A549 (cell line): ENCODE measurements at places on chromosomes 12 and 14. TPM values are rescaled to one million over a fixed set of nuclear protein-coding genes. Genes with fewer than 3 reads are reported as not detected.

Gene LRCOL1
- polyA plus RNA-seq, result not detected in 3 replicates

Gene POLE2
- 18.0 to 23.3 TPM (median 20.2 TPM) in 3 replicates for polyA plus RNA-seq

Gene PRIMA1
- 0.16 to 0.20 TPM (median 0.17 TPM) in 3 replicates for polyA plus RNA-seq

Gene GUCY2C
- not detected in 3 replicates for polyA plus RNA-seq

Gene CCDC175
- polyA plus RNA-seq, result not detected in 3 replicates

Gene TAS2R31
- polyA plus RNA-seq, result 0.17 to 0.30 TPM (median 0.28 TPM) in 3 replicates

Gene MANSC4
- polyA plus RNA-seq, result 0.12 to 0.16 TPM in 2 of 3 replicates, not detected in the other

Gene RFX4
- not detected in 3 replicates for polyA plus RNA-seq

Gene KCNMB4
- 0.04 to 0.08 TPM (median 0.08 TPM) in 3 replicates for polyA plus RNA-seq

Gene TMEM52B
- 0.05 to 0.08 TPM (median 0.05 TPM) in 3 replicates for polyA plus RNA-seq

Gene ACOT6
- not detected in 3 replicates for polyA plus RNA-seq

Gene SLC5A8
- polyA plus RNA-seq, result not detected in 3 replicates

Gene SERPINA1
- polyA plus RNA-seq, result 0.24 to 0.34 TPM (median 0.26 TPM) in 3 replicates
